ENCODE measurements at places on chromosomes 11 and 22. TPM values are rescaled to one million over a fixed set of nuclear protein-coding genes. Genes with fewer than 3 reads are reported as not detected.

GRCh38 chr11:28517621-28518020 is 409.4 kb downstream of the METTL15 start:
- no peak for DNase-seq

The STIM1 gene
- 60.8 TPM for total RNA-seq

- DNase-seq: peak; percentile 84
Observed at GRCh38 chr11:31325160-31325559, 44.4 kb downstream of the DCDC1 start.

The TYMP gene
- 126 TPM for total RNA-seq

- DNase-seq: no peak
Observed at GRCh38 chr22:20211409-20211996, 56.6 kb downstream of the RTN4R start.

The BIRC3 gene
- total RNA-seq: 1.4 TPM

DNA sequence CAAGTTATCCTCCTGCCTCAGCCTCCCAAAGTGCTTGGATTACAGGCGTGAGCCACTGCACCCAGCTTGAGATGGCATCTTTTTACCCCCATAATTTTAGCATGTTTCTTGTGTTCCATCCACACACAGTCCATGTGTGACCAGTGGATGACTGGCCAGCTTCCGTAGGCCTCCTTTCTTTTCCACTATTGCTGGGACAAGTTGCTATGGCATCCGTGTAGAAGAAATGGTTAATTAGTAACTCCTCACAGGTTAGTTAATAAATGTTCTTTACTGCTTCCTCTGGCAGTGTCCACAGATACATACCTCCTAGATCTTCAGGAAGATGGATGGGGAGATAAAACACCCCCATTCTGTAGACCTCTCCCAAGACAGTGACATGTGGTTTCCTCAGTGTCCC is 154.3 kb upstream of the RASSF10 start:
- DNase-seq: no peak

DNA sequence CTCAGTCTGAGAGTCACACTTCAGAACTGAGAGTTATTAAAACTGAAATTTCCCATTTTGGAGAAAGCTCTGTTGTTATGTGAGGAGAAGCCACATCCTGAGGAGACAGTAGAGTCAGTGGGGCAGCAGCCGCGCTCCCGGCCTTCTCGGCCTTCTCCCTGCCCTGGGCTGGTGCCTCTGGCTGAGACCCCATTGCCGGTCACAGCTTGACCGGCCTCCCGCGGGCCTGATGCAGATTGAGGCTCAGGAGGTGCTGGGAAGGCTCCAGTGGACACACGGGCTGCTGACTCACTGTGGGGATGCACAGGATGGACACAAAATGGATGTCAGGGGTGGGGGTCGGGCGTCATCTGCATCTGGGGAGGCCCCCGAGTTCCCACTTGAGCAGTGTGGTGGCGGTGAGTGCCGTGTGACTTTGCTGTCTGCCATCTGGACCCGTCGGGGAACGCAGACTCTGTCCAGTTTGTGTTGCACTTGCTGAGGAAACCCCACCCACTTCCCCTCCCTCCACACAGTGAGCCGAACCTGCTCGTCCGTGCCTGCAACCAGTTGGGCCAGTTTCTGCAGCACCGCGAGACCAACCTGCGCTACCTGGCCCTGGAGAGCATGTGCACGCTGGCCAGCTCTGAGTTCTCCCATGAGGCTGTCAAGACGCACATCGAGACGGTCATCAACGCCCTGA is 50.1 kb downstream of the MUC6 start:
- DNase-seq: peak; percentile 45

The MS4A4E gene
- total RNA-seq: not detected

The MS4A12 gene
- not detected for total RNA-seq

DNA sequence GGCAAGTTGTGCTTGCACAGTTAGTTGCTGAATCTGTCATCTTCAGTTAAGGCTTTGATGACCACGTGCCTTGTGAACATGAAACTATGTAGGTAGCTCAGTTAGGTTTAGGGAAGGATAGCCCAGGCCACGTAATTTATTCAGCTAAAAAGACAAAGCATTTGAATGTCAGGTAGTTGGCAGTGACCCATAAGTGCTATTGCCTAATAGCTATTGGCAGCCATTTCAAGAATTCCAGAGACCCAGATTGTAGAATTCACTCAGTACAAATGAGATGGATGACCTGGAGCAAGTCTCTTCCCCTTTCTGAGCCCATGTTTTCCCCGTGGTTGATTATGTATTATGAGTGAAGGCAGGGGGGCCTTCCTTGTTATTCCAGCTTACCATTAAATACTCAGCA is 265.3 kb upstream of the ANO5 start:
- DNase-seq: no peak

GRCh38 chr11:74905326-74905725 is 43.6 kb downstream of the XRRA1 start:
- no peak for DNase-seq

DNA sequence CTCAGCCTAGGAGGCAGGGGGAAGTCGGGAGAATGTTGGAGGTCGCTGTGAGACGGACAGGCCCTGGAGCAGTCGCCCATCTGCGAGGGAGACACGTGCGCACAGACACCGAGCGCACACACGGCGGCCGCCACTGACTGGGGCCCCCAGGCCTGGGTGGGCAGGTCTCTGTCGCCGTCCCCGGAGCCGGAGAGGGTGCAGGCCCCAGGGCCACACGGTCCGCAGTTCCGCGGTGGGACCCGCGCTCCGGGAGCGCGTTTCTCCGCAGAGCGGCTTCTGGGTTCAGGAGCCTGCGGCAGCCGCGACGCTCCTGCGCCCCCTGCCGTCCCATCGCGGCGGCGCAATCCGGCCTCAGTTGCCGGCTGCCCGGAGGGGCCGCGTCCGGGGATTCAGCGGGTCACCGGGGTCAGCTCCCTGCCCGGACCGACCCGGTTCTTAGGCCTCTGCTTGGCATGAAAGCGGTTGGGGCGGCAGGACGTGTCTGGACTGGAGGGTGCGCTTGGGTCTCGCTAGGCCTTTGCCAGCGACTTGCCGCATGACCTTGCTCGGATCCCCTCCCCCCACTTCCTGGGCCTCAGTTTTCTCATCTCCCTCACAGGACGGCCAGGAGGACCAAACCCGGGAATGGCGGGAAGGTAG is 31.2 kb downstream of the PDE2A start:
- DNase-seq: peak; percentile 51
